ENCODE measurements at places on chromosomes 1 and 21. TPM values are rescaled to one million over a fixed set of nuclear protein-coding genes. Genes with fewer than 3 reads are reported as not detected.

- H3K4me1 ChIP-seq: no peaks in the 10 kb centered on the region
- no peaks in the 10 kb centered on the region for H3K36me3 ChIP-seq
- no peak overlapping the region for H3K27ac ChIP-seq
Observed at GRCh38 chr1:199029855-199030254, 391.0 kb downstream of the PTPRC start.

- H3K27ac ChIP-seq: no peak overlapping the region
- no peak for DNase-seq
- H3K36me3 ChIP-seq: no peaks in the 10 kb centered on the region
Observed at GRCh38 chr21:29386803-29387202, 88.1 kb downstream of the BACH1 start.

DNA sequence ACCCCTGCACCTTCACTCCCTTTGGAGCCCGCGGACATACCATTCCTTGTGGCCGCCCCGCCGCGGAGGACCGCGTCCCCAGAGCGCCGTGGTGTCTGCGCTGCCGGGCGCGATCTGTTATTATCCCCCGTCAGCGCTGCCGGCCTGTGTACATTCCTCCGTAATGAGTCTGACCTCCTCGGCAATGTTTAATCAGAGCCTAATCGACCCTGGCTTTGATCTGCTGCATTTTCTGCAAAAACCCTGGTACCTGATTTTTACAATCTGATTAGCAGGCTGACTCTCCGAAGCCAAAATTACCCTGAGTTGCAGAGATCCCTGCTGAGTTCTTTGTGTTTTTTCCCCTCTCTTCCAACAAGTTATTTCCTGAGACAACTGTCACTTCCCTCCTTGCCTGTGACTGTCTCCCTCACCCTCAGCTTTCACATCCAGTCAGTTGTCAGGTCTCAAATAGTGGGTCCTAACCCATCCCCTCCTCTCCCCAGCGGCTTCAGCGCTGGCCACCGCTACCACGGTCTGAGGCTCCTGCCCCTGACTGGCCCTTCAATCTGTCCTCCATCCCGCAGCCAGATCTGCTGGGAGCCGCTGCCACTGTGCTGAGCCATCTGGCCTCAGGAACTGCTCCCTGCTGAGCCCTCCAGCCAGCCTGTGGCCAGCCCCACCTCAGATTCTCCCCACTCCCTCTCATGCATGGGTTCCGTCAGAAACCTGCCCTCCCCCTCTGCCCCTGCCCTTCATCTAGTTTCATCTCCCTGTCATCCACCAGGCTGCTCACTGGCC is 53.5 kb downstream of the GLIS1 start:
- no peak overlapping the region for H3K4me3 ChIP-seq
- peak; percentile 22 for DNase-seq
- peaks cover 20% of the 10 kb centered on the region for H3K27me3 ChIP-seq
- no peaks in the 10 kb centered on the region for H3K4me1 ChIP-seq
- H3K36me3 ChIP-seq: no peaks in the 10 kb centered on the region

DNA sequence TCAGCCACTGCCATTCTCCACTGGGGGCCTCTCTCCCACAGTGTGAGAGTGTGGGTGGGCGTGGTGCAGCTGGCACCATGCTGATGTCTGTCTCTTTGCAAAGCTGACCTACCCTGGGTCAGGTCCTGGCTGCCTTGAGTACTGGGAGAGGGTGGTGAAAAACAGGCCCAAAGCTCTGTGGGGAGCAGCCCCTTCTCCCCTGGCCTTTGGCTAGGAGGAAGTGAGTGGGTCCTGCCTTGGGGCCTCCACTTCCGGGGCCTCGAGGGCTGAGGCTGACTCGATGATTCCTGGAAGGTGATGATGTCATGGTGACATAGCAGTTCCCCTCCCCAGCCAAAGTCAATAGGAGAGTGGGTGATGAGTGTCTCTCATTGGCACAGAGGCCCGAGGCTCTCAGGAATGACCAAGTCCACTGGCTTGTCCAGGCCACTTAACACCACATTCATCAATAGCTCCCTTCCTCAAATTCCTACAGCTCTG is 53.0 kb downstream of the IER5 start:
- peaks cover 27% of the 10 kb centered on the region for H3K4me1 ChIP-seq
- no peaks in the 10 kb centered on the region for H3K27me3 ChIP-seq
- no peaks in the 10 kb centered on the region for H3K36me3 ChIP-seq
- DNase-seq: peak; percentile 92
- no peak overlapping the region for H3K4me3 ChIP-seq
- H3K27ac ChIP-seq: peak overlapping the region; percentile 93

DNA sequence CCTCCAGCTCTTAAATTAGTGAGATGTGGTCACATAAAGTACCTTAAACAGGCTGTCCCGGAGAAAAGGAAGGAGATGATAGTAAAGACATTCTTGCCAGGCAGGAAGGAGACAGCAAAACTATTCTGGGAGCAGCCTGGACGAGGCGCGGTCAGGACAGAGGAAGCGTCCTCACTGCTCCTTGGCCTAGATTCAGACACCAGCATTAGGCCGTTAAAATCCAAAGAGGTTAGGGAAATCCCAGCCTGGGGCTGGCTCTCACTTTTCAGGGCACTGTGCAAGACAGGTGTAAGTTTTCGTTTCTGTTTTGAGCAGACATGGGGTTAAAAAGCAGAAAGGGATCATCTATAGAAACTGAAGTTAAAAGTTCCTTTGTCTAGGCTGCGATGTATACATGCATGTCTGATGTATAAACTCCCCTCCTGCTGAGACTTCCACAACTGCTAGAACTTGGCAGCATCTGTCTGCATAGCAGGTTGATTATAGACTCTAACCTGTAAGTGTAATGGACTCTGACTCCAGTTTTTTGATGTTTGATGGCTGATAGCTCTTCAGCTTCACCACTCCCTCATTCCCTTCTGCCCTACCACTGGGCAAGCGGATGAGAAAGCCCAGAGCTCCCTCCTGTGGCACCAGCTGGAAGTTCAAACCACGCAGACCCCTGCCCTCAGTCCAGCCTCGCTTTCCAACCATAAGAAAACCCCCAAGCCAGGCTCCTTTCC is 21.5 kb downstream of the STPG1 start:
- H3K4me3 ChIP-seq: no peak overlapping the region
- H3K4me1 ChIP-seq: peaks cover 7% of the 10 kb centered on the region
- H3K27ac ChIP-seq: peak overlapping the region; percentile 62
- no peaks in the 10 kb centered on the region for H3K27me3 ChIP-seq

GRCh38 chr1:183911285-183911684 is 106.4 kb downstream of the RGL1 start:
- DNase-seq: no peak
- no peak overlapping the region for H3K27ac ChIP-seq
- peaks cover 6% of the 10 kb centered on the region for H3K36me3 ChIP-seq
- peaks cover 19% of the 10 kb centered on the region for H3K4me1 ChIP-seq
- H3K27me3 ChIP-seq: no peaks in the 10 kb centered on the region

DNA sequence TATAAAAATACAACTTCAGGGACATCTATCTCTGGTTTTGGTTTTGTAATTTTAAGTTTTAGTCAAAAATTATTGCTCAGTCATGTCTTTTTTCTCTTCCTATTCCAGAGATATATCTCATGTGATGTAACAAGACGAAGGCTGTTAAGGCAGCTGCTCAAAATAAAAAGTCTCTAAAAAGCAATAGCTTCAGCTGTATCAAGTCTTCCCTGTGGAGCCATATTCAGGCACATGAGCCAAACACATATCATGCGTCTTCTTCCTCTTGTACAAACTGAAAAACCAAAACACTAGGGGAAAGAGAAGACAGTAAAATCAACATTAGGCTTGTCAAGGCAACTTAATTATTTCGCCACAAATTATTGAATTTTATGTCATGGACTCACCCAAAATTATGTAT is 240.7 kb downstream of the NRIP1 start:
- DNase-seq: no peak
- H3K27ac ChIP-seq: no peak overlapping the region
- H3K4me1 ChIP-seq: no peaks in the 10 kb centered on the region
- H3K36me3 ChIP-seq: no peaks in the 10 kb centered on the region
- no peak overlapping the region for H3K4me3 ChIP-seq
- H3K27me3 ChIP-seq: no peaks in the 10 kb centered on the region

DNA sequence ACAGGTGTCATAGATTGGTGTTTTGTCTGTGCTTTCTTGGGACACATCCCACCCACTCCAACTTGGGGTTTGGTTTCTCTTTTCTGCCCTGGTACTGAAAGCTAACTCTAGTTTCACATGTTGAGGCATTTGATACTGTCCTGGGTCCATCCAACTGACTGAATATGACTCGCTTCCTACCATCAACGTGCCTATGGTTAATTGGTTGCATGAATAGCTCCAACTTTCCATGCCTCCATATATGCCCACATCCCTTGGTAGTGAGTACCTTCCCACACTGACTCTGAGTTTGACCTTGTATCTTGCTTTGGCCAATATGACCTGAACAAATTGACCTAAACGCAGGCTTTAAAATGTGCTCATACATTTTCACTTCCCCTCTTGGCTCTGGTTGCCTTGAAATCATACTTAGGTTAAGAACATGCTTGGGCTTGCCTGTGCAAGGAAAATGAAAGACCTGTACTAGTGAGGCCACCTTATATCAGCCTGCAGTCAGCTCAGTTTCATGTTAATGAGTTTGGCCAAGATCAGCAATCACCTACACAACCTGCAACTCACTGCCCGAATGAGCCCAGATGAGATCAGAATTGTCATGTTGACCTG is 81.0 kb upstream of the KCNK2 start:
- no peak overlapping the region for H3K4me3 ChIP-seq
- no peaks in the 10 kb centered on the region for H3K27me3 ChIP-seq
- no peak overlapping the region for H3K27ac ChIP-seq
- peaks cover 9% of the 10 kb centered on the region for H3K4me1 ChIP-seq

- DNase-seq: no peak
- no peaks in the 10 kb centered on the region for H3K4me1 ChIP-seq
- no peaks in the 10 kb centered on the region for H3K27me3 ChIP-seq
- H3K27ac ChIP-seq: no peak overlapping the region
Observed at GRCh38 chr21:34141373-34141772, 68.0 kb downstream of the MRPS6 start.

DNA sequence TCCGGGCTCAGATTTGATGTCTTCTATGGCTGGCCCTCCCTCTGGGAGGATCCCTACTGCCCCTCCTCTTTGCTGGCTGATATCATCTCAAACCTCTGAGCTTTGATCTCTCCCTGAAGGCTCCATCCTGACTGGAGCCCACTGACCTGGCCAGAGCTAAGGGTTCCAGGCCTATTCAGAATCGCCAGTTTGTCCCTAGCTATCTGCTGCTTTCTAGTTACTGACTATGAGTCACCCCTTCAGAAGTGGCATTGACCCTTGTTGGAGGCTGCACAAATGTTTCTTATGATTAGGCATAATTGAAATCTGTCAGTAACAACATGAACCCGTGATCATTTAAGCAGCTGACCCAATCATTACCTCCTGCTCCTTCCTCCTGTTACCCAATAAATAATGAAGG is 87.1 kb downstream of the ABCA4 start:
- no peak overlapping the region for H3K27ac ChIP-seq
- no peak for DNase-seq
- peaks cover 2% of the 10 kb centered on the region for H3K4me1 ChIP-seq
- H3K27me3 ChIP-seq: peaks cover 11% of the 10 kb centered on the region
- no peak overlapping the region for H3K4me3 ChIP-seq
- no peaks in the 10 kb centered on the region for H3K36me3 ChIP-seq

The CNIH3 gene
- total RNA-seq: 15.7 TPM

The OR10J1 gene
- not detected for total RNA-seq

The FBXO2 gene
- total RNA-seq: 2.6 TPM

The IL20 gene
- not detected for total RNA-seq

The PRAMEF6 gene
- not detected for total RNA-seq

DNA sequence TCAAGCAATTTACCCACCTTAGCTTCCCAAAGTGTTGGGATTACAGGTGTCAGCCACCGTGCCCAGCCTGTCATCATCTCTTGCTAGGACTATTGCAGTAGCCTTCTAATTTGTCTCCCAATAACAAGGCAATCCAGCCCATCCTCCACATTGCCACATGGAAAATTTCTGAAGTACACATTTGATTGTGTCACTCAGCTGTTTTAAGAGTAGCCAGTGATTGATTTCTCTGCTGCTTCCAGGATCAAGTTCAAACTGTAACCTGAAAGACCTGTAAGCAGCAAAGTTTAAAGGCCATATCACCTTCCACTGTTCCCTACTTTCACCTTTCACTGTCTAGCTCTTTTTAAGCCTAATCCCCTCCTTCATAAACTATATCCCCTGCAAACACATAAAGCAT is 7.8 kb upstream of the ELK4 start:
- no peak overlapping the region for H3K4me3 ChIP-seq
- H3K4me1 ChIP-seq: no peaks in the 10 kb centered on the region
- no peak overlapping the region for H3K27ac ChIP-seq
- H3K36me3 ChIP-seq: no peaks in the 10 kb centered on the region

- peak overlapping the region; percentile 96 for H3K27ac ChIP-seq
- peaks cover 10% of the 10 kb centered on the region for H3K36me3 ChIP-seq
- DNase-seq: peak; percentile 26
- no peaks in the 10 kb centered on the region for H3K27me3 ChIP-seq
Observed at GRCh38 chr1:36322041-36322785, 1.2 kb downstream of the EVA1B start.

DNA sequence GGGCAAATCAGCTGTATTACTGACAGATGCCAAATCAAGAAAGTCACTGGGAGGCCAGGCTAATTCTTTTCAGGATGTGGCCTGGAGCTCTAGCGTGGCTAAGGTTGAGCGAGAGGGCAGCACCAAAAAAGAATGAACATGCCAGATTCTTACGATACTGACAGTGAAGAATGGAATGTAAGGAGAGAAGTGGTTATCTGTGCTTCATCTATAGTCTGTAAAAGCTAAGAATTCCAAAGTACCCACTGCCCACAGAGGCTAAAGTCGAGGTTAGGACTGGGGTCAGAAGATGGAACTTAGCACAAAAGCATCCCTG is 32.7 kb downstream of the TFAP2E start:
- no peak overlapping the region for H3K27ac ChIP-seq
- no peak overlapping the region for H3K4me3 ChIP-seq
- H3K36me3 ChIP-seq: peaks cover 14% of the 10 kb centered on the region
- no peaks in the 10 kb centered on the region for H3K4me1 ChIP-seq
- H3K27me3 ChIP-seq: no peaks in the 10 kb centered on the region
- no peak for DNase-seq

GRCh38 chr1:170460001-170460400 is 72.0 kb upstream of the GORAB start:
- no peaks in the 10 kb centered on the region for H3K27me3 ChIP-seq
- peaks cover 3% of the 10 kb centered on the region for H3K4me1 ChIP-seq
- H3K27ac ChIP-seq: no peak overlapping the region
- DNase-seq: no peak

The PAPPA2 gene
- 4.1 TPM for total RNA-seq

- H3K4me1 ChIP-seq: no peaks in the 10 kb centered on the region
- no peak for DNase-seq
- H3K36me3 ChIP-seq: no peaks in the 10 kb centered on the region
- H3K4me3 ChIP-seq: no peak within 1 kb of the TSS
- H3K27ac ChIP-seq: no peak within 1 kb of the TSS
- no peaks in the 10 kb centered on the region for H3K27me3 ChIP-seq
Observed at GRCh38 chr21:30216041-30216723, at the start of gene CLDN8. Gene CLDN8, minus strand, starts transcription at chr21:30216097. Its CDS starts 172 bp downstream, at chr21:30215925.

The SYT6 gene
- not detected for total RNA-seq

The ETV3L gene
- not detected for total RNA-seq

- DNase-seq: no peak
- H3K4me1 ChIP-seq: peaks cover 31% of the 10 kb centered on the region
- H3K4me3 ChIP-seq: peak overlapping the region; percentile 84
- H3K27ac ChIP-seq: peak overlapping the region; percentile 95
Observed at GRCh38 chr21:44872323-44872648, 1.2 kb downstream of the PTTG1IP start.

- H3K27me3 ChIP-seq: no peaks in the 10 kb centered on the region
- no peaks in the 10 kb centered on the region for H3K36me3 ChIP-seq
- no peak for DNase-seq
Observed at GRCh38 chr1:175960169-175960568, 216.8 kb upstream of the TNR start.

The RPS6KA1 gene
- 2.6 TPM for total RNA-seq

GRCh38 chr1:167645140-167645541 is 15.1 kb downstream of the RCSD1 start:
- H3K27ac ChIP-seq: no peak overlapping the region
- no peaks in the 10 kb centered on the region for H3K36me3 ChIP-seq
- peaks cover 4% of the 10 kb centered on the region for H3K27me3 ChIP-seq
- H3K4me1 ChIP-seq: no peaks in the 10 kb centered on the region

Measured in fibroblast of lung (primary cell).